ENCODE measurements at places on chromosomes 3 and 15.

GRCh38 chr3:99720985-99721632 lies 82.7 kb downstream of the COL8A1 start:
- DNase-seq: no peak

- no peak for DNase-seq
These were observed 6.8 kb upstream of the LDHAL6B start for GRCh38 chr15:59199626-59200465.

GRCh38 chr3:119240101-119240590 lies 532 bp downstream of the B4GALT4 start:
- DNase-seq: no peak

DNA sequence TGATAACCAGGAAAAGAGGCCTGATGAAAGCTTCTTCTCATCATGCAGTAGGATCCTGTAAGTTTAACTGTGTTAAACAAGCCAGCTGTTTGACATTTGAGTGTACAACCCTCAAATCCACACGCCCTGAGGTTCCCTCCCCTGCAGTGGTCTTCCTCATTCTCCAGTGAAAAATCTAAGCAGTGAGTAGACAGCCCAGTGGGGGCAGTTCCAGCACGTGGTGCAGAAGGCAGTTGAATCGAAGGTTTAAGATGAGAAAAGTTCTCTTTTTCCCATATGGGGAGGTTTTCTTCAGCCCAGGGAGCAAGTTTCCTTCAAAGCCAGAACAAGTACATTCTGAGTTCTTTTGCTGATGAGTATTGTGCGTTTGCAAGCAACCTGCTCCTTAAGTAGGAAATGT lies 174.5 kb downstream of the NR2F2 start:
- DNase-seq: no peak

GRCh38 chr3:188559856-188560255 lies 405.9 kb downstream of the LPP start:
- DNase-seq: no peak

DNA sequence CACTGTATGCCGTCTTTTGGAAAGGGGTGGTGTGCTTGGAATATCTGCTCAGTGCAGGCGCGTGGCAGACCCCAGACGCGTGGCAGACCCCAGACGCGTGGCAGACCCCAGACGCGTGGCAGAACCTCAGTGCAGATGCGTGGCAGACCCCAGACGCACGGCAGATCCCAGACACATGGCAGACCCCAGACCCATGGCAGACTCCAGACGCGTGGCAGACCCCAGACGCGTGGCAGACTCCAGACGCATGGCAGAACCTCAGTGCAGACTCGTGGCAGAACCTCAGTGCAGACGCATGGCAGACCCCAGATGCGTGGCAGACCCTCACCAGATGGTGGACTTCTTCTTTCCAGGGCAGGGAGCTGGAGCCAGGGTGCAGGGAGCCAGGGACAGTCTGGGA lies 637 bp upstream of the MUC4 start:
- no peak for DNase-seq

DNA sequence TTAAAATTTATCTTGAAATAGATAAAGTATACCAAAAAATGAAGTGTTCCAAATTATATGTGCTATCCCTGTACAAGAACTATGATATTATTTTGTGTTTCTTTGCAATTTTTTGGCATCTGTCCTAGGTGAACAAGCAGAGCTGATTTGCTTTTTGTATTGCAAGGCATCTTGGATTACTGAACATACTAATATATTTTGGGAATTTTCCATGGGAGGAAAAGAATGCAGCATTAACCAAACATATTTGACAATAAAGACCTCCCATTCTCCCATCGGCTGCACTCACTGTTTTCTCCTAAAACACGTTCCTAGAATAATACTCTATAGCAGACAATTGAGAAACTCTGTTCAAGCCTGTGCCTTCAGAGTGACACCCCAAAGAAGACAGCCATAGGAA lies 265.1 kb upstream of the ALCAM start:
- DNase-seq: no peak

DNA sequence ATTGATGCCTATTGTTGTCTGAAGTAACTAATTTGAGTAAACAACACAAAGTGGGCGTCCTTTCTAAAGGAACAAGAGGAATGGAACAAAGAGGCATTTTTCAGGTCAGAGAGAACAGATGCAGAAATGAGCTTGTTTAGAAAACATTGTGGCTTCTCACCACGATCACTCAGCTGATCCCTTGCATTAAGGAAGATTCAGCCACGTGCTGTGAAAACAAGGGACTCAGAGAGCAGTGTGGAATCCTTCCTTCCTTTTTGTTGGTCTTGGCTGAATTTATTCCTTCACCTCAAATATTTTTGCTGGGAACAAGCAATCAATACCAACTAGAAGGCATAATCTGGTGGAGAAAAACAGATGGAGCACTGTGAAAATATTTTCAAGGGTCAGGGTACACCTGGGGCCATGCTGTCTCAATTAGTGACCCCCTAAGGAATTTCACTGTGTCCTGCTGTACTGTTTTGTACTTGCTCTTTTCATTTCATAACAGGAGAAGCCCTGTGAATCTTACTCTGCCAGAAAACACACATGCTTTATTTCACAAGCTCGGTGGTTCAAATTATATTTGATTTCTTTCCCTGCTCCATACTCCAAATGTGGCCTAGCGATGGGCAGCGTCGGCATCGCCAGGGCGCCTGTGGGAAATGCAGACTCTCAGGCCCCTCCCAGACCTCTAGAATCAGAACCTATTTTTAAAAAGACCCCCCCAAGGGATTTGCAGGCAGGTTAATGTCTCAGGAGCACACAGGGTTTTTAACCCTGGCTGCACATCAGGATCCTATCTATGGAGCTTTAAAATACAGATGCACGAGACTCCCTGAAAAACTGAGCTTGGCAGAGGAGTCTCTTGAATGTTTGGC lies 11.6 kb upstream of the SLC6A20 start:
- peak; percentile 43 for DNase-seq

- DNase-seq: no peak
These were observed 37.0 kb upstream of the HACD2 start for GRCh38 chr3:123621850-123622189.

DNA sequence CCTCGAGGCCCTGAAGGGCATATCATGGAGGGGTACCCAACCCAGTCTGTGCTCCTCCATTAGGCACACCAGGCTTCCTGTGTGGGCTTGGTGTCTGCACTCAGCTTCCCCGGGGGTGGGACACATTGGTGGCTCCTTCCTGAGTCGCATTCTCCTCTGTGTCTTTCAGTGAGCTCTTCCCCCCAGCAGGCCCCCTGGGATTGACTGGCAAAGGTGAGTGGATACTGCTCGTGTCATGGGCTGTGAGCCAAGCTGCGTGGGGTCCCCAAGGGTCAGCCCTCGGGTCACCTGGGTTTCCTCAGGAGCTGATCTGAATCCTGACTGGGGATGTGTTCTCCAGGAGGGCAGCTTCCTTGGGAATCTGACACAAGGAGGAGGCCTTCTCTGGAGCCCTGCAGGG lies 231.0 kb downstream of the SNRPN start:
- no peak for DNase-seq

DNA sequence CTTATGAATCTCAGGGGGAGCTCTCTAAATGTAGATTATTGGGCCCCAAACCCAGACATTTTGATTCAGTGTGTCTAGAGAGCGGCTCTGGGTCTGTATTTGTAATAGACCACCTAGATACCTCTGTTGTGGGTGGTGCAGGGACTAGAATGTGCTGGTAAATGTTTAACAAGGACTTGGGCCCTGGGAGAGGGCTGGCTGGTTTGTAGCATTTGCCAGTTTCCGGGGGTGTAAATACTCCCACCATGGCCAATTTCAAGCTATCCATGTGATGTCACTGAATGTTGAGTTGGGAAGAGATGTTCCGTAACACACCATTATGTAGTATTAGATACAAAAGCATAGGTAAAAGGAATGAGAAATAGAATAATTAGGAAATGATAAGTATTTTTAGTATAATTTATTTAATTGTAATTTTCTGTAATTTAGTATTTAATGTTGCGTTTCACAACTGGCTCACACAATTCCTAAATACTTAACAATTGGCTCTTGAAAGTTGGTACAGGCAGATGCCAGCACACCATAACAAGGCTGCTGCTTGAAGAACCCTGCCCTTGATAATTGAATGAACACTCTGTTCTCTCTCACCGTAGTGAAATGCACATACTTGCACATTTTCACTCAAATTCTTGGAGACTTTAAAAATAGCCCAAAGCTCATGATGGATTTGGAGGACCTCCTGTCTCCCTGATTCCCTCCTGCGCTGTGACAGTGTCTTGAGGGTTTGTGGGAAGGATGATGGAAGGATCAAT lies 359.2 kb upstream of the PROK2 start:
- DNase-seq: no peak

DNA sequence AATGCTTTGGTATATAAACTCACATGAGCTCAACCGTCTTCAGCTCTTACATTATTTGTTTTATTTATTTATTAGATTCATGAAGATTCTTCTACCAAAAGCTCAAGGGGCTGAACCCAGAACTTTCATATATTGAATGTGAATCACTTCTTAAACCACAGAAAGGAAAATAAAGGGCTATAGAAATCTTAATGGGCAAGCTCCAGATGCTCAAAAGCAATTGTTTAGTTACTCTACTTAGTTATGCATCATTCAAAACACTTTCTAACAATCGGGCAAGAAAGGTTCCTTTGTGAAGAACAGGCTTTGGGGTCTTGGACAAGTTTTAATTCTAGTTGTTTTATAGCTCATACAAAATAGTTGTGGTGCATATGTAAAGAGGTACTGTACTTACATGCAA lies 380.2 kb downstream of the TIGIT start:
- no peak for DNase-seq

GRCh38 chr3:186815435-186815834 lies 9.2 kb upstream of the RFC4 start:
- DNase-seq: no peak

- no peak for DNase-seq
These were observed 9.9 kb downstream of the FILIP1L start for GRCh38 chr3:100104442-100104798.

- no peak for DNase-seq
These were observed 74.6 kb upstream of the FGF12 start for GRCh38 chr3:192801985-192802384.

- no peak for DNase-seq
These were observed 237.6 kb upstream of the NDN start for GRCh38 chr15:23924686-23925085.

DNA sequence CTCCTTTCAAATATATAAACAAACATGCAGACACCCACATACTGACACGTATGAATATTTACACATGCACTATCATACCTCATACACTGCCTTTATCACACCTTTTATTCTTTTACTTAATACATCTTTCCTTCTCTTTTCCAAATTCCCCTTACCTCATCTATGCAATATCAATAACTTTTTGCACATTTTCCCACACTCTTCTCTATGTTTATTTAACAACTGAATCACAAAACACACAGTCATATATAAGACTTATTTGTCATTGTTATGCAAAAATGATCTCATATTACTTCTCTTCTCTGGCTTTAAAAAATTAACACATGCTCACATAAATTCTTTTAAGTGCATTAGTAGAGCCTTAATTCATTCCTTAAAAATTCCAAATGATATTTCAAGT lies 461.4 kb downstream of the DIPK2A start:
- DNase-seq: no peak

DNA sequence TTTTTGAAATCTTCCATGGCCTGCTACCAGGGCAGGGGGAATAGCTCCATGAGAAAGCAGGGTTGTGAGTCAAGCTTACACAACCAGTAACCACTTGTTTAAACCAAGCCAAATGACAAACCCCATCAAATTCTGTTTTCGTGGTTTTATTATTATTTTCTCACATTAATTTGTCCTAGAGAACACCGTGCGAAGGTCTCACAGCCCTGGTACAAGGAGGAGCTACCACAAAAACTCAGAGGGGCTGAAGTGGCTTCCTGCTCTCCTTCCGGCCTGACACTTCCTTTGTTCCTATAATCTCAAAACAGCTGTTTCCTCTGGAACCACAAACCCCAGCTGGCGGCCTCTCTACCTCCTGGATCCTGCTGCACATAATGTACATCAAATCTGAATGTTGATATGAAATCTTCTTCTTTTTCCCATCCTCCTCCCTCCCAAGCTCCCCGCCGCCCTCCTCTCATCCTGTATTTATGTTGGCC lies 375.9 kb downstream of the MCTP2 start:
- DNase-seq: no peak

GRCh38 chr3:139588450-139588849 lies 48.9 kb upstream of the RBP1 start:
- DNase-seq: peak; percentile 38

GRCh38 chr3:153150991-153151390 lies 11.0 kb upstream of the RAP2B start:
- DNase-seq: no peak

GRCh38 chr3:112394003-112394640 lies 61.2 kb downstream of the CD200 start:
- DNase-seq: no peak

GRCh38 chr15:101124731-101125451 lies 127.0 kb downstream of the CHSY1 start:
- no peak for DNase-seq

GRCh38 chr3:76990606-76991005 lies 49.3 kb upstream of the ROBO2 start:
- DNase-seq: no peak

- no peak for DNase-seq
These were observed 82.0 kb upstream of the LMOD3 start for GRCh38 chr3:69204315-69204957.

DNA sequence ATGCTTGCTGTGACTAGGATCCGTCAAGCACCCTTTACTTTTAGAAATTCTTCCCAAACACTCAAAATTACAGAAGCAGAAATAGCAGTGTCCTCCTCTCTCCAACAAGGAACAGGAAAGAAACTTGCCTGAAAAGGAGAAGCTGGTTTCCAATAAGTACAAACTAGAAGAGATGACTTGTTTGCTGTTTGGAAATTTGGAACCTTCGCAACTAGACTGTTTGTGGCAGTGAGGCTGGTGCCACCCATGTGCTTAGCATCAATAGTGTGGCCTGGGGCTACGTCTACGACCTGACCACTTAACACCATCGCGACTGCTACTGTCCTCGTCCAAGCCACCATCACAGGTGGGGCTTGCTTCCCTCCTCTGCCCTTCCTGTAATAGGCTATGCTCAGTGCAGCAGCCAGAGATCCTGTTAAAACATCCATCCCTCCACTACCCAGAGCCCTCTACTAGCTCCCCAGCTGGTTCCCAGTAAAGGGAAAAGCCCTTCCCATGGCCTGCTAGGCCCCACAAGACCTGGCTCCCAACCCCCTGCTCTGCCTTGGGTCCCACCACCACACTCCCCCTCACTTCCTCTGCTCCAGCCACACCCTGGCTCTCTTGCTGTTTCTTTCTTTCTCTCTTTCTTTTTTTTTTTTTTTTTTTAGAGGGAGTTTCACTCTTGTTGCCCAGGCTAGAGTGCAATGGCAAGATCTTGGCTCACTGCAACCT lies 52.6 kb upstream of the CCR2 start:
- no peak for DNase-seq

GRCh38 chr15:65541231-65541820 lies 11.1 kb downstream of the HACD3 start:
- no peak for DNase-seq

- DNase-seq: no peak
These were observed 134.6 kb downstream of the GHSR start for GRCh38 chr3:172313671-172314070.
